ENCODE measurements at places on chromosomes 11 and 22.

DNA sequence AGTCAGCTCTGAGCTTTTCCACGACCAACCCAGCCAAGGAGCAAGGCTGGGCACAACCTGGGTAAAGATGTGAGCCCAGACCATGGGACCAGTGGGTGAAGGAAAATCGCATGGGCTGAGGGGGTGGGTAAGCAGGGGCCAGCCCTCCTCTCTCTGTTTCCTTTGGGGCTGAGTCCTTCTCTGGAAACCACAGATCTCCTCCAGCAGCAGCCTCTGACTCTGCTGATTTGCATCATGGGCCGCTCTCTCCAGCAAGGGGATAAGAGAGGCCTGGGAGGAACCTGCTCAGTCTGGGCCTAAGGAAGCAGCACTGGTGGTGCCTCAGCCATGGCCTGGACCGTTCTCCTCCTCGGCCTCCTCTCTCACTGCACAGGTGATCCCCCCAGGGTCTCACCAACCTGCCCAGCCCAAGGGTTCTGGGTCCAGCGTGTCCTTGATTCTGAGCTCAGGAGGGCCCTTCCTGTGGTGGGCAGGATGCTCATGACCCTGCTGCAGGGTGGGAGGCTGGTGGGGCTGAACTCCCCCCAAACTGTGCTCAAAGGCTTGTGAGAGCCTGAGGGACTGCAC lies 67.8 kb downstream of the GGTLC2 start:
- no peak for DNase-seq

- DNase-seq = no peak
Observed at GRCh38 chr22:47129902-47130635, 367.6 kb downstream of the TBC1D22A start.

GRCh38 chr11:123474994-123475393 lies 44.9 kb downstream of the GRAMD1B start:
- DNase-seq = no peak

DNA sequence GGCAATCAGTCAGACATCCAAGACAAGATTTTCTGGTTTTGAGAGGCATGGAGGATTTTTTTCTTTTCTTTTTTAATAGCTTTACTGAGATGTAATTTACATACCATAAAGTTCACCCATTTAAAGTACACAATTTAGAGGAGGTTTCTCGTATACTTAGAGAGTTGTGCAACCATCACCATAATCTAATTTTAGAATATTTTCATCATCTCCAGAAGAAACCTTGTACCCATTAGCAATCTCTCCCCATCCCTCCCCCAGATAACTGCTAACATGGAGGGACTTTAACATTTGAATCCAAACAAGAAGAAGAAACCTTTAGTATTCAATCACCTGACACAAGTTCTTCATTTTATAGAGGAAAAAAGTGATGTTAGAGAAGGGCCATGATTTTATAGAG lies 83.6 kb downstream of the CLPB start:
- no peak for DNase-seq

DNA sequence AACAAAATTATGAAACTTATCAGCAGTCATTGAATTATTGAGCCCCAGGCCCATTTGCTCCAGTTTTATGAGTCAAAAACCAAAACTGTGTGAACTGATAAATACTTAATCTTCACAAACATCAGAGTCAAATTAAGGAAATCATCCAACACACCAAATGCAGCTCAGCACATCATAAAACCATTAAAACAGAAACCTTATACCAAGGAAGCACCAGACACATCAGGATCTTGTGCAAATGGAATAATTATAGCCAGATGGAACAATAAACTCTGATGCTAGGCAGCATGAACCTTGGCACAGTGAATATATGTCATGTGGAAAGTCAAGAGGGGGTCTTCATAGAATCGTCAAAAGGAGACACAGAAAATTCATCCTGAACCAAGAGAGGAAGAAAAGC lies 410.7 kb upstream of the API5 start:
- DNase-seq = no peak

DNA sequence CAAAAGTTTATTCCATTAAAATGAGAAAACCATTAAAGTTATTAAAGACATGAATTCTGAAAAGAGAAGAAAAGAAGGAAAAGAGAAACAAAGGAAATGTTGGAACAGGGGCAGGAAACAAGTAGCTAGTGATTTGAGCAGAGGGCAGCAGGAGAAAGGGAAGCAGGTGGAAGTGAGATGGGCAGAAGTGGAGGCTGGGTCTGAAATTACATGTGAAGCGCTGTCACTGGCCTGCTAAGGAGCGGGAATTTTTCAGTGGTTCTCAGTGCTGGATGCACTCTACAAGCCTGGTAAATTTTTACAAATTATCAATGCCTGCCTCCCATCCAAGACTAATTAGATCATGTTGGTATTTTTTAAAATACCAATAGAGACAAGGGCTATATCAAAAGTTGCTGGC lies 48.4 kb downstream of the NOX4 start:
- no peak for DNase-seq

DNA sequence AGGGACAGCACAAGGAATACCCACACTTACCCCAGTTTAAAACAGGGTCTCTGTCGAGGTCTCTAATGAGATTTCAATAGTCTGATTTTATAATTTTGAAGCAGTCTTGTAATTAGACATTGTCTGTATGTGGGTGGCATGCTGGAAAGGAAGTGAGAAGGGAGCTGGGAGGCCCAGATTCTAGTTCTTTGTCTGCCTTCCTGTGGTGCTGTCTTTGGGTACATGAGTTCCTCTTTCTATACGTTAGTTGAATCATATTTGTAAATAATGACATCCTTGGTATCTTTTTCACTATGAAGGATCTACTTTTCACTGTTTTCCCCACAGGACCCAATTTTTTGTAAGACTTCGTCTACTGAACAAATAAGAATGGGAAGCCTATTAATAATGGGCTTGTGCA lies 42.0 kb upstream of the TENM4 start:
- no peak for DNase-seq

GRCh38 chr11:38014405-38014804 lies 1416.4 kb upstream of the RAG2 start:
- no peak for DNase-seq

- no peak for DNase-seq
Observed at GRCh38 chr11:123020968-123021367, 39.3 kb upstream of the BSX start.

DNA sequence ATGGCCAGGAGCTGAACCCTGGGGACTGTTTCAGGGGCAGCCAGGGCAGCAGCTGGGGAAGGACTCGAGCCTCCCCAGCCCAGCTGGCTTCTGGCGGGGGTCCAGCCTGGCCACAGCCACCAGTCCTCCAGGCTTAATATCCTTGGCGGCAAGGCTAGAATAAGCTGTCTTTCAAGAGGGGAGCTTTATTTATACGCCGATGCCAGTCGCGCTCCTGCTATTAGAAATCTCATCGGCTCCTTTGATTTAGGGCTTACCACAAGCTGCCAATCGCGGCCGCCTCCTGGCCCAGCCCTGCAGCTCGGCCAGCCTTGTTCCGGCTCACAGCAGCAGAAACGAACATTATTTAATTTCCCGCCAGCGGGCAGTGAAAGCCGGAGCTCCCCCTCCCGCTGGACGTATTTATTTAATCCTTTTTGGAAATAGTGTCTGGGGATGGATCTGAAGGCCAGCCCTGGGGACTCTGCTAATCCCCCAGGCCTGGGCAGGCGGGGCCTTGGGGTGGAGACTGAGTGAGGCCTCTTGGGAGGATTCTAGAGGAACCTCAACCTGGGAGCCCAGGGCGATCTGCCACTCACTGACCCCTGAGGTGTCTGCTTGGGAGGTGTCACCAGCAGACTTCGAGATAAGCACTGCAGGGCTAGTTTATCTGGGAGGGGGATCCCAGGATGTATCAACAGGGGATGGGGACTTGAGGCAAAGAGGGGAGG lies 363.1 kb downstream of the MN1 start:
- DNase-seq = peak; percentile 33

DNA sequence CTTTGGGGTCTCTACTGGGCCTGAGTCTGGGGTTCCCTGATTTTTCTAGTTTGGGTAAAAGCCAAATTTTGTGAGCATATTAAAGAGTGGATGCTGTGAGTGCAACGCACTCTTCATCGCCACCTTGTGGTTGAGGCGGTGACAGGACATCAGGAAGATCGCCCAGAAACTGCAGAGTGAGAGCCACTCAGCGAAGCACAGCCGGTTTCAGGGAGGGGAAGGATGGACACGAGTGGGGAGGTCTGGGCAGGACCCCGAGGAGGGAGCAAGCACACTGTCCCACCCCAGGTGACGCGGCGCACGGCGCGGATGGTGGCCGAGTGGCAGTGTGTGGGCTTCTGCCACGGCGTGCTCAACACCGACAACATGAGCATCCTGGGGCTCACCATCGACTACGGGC lies 9.1 kb downstream of the SELENOO start:
- DNase-seq = peak; percentile 53

DNA sequence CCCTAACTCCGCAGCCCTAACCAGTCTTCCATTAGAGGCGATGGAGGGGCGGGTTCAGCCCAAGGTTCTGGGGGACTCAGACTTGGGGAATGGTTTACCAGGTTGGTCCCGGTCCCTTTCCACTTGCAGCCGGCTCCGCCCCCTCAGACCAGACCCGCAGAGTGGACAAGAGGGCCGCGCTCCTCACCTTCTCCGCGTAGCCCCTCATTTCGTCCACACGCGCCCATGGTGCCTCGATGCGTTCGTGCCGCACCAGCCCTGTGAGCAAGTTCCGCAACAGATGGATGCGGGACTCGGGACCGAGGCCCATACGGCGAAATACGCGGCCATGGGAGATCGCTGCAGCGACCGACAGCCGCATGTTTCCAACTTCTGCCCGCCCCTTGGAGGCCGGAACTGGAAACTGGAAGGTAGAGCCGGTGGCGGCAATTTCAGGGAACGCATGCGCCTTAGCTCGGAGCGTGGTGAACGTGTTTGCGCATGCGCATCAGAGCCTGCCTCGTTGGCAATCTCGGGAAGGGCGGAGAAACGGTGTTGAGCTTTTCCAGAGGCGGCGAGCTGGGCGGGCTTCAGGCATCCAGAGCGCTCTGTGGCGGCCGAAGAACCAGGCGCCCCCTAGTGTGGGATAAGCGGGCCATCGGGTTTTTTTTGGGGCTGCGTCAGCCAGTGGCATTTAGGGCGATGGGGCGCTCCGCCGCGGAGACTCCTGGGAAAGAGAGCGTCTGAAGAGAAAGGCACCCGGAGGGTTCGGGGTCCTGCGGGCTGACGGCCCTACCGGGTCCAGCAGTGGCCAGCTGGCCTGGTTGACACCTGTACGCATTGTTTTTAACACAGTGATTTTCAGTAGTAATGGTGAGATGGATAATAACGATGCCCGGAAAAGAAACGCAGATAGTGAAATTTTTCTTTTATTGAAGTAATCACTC lies at the start of gene MRPL17:
Gene MRPL17 (minus strand): TSS at position 405 of the 926 bp plus-strand sequence. CDS start 44 bp downstream, at position 361.
- peak; percentile 58 for DNase-seq

DNA sequence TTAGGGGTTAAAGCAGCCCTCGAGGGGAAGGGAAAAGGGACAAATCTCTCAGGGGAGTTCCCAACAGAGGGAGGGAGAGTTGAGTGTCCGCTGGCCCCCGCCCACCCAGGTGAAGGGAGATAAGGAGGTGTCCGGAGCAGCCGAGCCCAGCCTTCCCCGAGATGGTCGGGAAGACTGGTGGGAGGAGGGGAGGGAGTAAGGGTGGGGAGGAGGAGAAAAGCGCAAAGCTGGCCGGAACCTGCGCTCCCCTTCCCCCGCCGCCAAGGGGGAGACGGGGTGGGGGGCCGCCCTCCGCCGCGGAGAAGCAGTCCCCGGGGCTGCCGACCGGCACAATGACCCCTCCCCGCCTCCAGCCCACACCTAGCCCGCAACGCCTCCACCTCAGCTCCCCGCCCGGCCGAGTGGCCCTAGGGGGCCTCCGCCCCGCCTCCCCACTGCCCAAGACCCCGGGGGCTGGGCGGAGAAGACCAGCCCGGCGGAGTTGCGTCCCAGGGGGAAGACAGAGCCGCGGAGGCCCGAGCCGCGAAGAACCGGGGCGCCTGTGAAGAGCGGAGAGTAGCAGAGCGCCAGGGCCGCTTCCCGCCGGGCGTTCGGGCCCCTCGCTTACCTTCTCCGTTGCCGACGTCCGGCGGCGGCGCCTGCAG lies 479 bp downstream of the RSF1 start:
- no peak for DNase-seq

DNA sequence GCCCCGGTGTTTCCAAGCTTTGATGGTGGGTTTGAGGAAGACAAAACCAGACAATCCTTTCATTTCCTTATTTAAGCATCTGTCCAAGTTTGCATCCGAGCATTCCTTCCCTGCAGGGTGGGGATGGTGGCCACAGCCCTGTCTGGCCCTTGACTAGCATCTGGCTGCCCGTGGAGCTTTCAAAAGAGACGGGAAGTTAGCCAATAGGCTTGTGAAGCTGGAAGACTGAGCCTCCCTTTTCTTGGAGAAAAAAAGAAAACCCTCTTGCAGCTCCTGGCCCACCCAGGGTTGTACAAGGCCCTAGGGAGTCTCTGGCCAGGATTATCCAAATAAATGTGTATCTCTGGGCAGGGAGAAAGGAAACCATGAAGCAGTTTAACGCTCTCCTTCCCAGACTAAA lies 60.6 kb downstream of the MICAL2 start:
- no peak for DNase-seq

DNA sequence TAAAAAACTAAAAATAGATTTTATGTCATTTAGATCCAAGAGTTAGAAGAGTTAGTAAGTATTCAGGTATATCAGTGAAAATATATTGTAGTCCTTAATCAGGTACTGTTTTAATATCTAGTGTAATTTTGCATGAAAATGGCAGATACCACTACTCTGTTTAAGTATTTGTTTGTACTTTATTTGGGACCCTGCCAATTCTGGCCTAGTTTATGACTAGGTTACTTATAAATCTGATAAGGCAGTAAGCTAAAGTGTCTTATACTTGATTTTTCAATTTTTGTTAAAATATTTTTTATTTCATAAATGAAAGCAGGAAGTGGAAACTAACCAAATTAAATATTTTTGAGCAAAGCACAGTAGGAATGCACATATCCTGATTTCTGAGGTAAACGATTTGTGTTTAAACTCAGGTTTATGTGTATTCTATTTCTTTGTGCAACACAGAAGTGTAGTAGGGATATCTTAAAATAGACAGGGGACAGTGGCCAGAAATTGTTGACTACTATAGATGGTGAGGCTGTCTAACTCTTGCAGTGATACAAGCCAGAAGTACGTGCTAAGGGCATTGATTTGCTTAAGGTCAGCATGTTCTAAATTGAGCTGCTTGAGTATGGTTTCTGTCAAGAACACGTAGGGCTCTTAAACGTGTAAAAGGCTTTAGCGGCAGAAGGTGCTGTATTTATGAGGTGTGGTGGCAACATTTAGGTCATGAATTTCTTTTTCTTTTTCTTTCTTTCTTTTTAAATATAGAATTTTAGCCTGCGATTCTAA lies 34.0 kb downstream of the HIPK3 start:
- DNase-seq = no peak

- DNase-seq = no peak
Observed at GRCh38 chr11:26805001-26805400, 83.1 kb upstream of the SLC5A12 start.

- no peak for DNase-seq
Observed at GRCh38 chr22:11629661-11630385, 3898.2 kb upstream of the OR11H1 start.

- DNase-seq = no peak
Observed at GRCh38 chr22:17581056-17581455, 17.8 kb downstream of the SLC25A18 start.

Data from D721Med (cell line).